ENCODE measurements at places on chromosomes 5 and 9.
A peak's percentile ranks its signal among the peaks of the same experiment; 100 is the strongest.

GRCh38 chr5:7872517-7873130 lies 3.7 kb downstream of the MTRR start:
- no peak for DNase-seq

DNA sequence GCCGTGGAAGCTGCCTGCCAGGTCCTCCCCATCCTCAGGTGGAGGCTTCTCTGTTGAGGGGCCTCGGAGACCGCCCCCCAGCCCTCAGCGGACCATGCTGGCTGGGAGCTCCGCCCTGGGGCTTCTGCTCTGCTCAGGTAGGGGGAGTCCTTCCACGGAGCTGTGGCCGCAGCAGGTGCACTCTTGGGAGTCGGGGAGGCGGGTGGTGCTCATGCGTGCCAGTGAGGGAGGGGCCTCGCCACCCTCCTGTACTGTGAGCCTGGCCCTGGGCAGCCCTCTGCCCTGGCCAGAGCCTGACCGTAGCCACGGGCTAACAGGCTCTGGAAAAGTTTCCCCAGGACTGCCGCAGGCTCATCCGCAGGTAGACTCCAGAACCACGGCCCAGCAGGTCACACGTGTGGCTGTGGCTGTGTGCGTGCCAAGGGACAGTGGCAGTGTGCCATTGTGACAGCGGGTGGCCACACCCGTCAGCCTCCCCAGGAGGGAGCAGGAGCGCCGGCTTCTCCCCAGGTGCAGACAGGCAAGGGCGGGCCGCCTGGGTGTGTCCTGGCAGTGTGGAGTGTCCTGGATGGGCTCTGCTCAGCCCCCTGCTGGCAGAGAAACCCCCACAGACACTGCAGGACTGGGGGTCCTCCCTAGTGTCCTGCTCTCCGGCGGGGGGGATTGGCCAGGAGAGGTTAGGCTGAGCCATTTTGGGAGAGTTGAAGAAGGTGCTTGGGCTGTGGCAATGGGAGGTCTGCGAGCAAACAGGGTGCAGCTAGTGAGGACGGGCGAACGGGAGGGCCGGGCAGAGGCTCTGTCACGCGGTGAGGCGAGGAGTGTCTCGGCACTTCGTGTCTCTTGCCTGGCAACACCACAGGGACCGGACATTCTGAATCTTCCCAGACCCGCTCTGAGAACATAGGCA lies 29.5 kb downstream of the TPPP start:
- DNase-seq = no peak

- no peak for DNase-seq
Observed at GRCh38 chr5:36200513-36200912, 41.2 kb downstream of the NADK2 start.

DNA sequence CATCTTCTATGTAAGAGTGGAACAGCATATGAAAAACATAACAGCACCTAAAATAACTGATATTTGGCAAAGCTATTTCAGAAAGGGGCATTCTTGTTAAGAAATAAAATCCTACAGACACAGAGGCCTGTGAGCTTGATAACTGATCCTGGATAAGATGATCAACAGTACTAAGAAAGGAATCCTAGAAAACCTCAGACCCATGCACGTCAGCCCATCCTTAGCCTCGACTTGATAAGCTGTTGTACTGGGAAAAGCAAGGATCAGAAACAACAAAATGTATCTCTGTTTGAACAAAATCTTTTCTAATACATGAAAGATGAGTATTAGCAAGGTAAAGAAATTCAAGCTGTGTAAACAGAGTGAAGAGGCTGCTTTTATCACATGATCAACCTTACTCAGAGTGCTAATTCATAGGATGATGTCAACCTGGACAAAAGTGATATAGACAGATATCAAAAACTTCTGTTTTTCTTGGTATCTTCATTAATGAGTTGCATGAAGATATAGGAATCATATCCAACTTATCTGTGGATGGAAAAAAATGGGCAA lies 15.2 kb downstream of the LIFR start:
- no peak for DNase-seq

DNA sequence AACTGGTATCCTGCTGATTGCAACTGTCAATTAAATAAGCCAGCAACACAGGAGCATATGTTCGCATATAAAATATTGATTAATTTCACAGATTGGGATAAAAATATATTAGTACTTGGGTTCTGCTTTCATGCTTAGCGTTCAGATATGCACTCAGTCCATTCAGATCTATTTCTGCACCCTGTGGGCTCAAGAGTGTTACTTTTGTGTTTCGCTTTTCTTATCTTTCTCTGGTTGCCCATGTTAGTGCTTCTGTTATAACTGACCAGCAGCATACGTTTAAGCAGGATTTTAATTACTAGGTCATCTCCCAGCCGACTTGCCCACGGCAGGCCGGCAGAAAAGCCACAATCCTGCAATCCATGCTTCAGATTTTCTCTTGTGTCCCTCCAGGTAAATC lies 289.1 kb downstream of the EBF1 start:
- no peak for DNase-seq

- peak; percentile 59 for DNase-seq
Observed at GRCh38 chr9:112366591-112366990, 13.3 kb upstream of the HSDL2 start.

DNA sequence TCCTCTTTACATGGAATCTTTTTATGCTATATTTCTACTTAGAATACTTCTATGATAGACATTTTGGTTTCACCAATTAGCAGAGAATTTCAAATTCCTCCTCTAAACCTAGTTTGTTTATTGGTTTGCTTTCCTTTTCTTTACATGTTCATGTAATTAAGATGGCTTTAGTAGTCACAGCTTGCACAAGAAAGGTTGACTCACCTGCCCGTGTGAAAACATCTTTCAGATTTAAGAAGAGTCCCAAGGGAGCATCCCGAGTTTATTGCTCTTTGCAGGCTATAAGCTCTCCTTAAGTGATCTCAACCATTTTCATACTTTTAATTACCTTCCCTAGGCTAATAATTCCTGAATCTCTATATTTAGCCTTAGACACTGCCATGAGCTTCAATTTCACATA lies 28.9 kb downstream of the TYRP1 start:
- DNase-seq = no peak

GRCh38 chr5:55820488-55820887 lies 30.7 kb upstream of the IL31RA start:
- DNase-seq = no peak

GRCh38 chr5:89452081-89452480 lies 569.1 kb upstream of the MEF2C start:
- no peak for DNase-seq

- DNase-seq = no peak
Observed at GRCh38 chr5:79202076-79202475, 33.9 kb upstream of the JMY start.

DNA sequence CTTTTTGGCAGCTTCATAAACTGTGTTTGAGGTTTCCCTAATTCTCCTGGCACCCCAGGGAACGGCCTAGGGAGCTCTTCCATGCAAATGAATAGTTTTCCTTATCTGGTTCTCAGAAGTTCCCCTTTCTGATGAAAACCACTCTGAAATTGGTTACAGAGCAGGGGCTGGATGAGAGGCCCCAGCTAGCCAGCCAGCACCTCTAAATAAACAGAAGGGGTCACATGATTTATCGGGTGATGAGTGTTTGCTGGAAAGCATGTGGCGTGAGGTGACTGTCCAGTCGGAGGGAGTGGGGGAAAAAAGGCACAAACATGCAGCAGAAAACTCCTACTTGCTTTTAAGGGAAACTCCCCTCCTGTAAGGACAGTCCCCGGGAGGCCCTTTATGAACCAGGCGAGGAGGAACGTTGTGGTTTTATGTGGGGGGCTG lies 261.2 kb upstream of the ANKRD55 start:
- no peak for DNase-seq

DNA sequence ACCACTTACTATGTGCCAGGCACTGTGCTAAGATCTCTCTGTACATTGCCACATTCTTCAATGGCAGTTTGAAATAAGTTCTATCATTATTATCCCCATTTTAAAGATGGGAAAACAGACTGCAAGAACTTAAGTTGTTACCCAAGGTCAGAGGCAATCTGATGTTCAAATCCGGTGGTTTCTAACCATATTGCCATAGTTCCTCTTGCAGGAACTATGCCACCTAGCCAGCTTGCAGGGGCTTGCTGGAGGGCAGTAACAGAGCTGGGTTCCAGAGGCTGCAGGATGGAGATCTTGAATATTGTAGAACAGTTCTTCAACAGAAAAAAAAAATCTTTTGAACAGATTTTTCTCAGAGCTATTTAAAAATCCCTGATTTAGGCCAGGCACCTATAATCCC lies 71.8 kb upstream of the TNFAIP8 start:
- DNase-seq = no peak

DNA sequence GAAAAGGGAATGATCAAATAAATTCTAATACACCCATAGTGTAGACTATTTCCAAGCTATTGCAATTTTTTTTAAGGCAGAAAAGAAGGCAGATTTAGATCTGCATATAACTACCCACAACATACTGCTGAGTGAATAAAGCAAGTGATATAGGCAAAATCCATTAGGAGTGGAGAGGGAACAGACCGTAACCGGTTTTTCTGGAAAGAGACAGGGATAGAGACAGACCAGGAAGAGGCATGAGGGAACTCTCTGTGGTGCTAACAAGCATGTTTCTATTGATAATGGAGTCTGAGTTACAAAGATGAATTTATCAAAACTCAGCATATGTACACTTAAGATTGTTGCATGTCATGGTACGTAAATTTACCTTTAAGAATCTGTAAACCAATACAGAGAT lies 14.5 kb downstream of the ZDHHC21 start:
- DNase-seq = no peak

DNA sequence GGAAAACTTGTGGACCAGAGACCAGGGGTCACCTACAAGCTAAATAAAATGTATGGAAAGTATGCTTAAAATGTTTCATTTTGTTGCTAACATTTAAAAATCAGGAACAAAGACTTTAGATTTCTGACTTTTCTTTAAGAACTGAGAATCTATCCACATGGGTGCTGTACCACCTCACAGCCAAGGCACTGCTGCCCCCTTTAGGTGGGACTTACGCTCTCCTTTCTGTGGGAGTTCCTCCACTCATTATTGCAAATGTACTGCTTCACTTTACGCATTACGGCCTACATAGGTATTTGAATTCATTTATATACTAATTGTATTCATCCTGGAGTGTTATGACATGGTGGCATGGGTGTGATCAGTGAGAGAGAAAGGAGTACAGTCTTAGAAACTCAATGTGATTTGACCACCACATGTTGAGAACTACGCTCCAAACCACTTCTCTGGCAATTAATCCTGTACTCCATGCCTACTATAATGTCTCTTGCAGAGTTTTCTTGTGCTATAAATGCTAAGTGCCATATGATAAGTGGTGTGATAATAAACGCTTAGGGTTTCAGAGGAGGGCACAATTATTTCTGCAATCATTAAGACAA lies 24.7 kb upstream of the CETN3 start:
- peak; percentile 21 for DNase-seq

GRCh38 chr5:116554764-116555163 lies 19.9 kb downstream of the SEMA6A start:
- no peak for DNase-seq

GRCh38 chr5:140868721-140869554 lies at the start of gene PCDHA11:
PCDHA11 (plus strand) TSS chr5:140868957; CDS start chr5:140869104, 147 bp downstream.
- no peak for DNase-seq

DNA sequence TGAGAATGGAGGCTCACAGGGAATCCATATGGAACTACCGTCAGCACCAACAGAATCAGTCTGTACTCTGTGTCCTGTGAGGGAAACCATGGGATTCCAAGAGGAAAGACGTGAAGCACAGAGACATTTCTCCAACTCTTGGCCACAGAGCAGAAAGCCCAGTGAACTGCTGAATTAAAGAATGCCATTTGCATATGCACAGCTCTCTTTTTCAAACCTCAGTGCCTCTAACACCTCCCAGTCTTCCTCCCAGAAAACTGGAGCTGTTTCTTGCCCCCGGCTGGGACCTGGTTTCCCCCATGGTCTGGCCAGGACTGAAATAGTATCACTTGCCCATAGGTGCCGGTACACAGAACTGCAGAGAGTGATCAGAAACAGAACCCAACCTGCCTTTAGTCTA lies 69.6 kb upstream of the FER start:
- no peak for DNase-seq

DNA sequence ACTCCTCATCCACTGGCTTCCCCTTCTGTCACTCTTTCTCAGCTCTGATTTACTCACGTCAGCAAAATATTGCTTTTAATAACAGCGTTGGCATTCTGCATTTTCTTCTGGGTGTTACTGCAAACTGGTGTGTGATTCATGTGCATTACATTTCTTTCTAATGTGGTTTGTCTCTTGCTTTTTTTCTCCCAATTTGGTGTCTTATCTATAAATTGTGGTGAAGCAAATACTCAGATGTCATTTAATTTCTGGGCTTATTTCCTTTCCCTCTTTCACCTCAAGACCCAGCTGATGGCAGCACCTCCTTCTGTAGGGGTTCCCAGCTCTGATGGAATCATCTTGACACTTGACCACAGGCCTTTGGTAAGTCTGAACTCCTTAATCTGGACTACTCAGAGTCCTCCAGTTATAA lies 180.7 kb upstream of the ZNF618 start:
- no peak for DNase-seq

DNA sequence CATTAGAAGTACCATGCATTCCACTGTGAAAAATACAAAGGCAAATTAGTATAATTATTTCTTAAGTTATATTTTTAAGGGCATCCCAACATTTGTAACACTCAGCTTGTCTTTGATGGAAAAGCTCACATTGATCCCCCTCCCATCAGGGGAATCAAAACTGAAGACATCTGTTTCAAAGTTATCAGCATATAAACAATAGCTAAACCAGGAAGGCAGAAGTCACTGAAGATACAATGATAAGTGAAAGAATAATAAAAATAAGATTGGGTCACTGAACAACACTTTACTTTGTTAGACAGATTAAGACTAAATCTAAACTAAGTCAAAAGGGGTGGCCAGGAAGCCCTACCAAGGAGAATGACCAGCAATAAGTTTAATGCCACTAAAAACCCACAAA lies 801.9 kb upstream of the ACO1 start:
- no peak for DNase-seq

- no peak for DNase-seq
Observed at GRCh38 chr9:89313842-89314241, 2.8 kb downstream of the CKS2 start.

GRCh38 chr5:86999951-87000350 lies 267.7 kb upstream of the RASA1 start:
- DNase-seq = no peak

GRCh38 chr5:891837-892393 lies 686 bp downstream of the BRD9 start:
- no peak for DNase-seq

DNA sequence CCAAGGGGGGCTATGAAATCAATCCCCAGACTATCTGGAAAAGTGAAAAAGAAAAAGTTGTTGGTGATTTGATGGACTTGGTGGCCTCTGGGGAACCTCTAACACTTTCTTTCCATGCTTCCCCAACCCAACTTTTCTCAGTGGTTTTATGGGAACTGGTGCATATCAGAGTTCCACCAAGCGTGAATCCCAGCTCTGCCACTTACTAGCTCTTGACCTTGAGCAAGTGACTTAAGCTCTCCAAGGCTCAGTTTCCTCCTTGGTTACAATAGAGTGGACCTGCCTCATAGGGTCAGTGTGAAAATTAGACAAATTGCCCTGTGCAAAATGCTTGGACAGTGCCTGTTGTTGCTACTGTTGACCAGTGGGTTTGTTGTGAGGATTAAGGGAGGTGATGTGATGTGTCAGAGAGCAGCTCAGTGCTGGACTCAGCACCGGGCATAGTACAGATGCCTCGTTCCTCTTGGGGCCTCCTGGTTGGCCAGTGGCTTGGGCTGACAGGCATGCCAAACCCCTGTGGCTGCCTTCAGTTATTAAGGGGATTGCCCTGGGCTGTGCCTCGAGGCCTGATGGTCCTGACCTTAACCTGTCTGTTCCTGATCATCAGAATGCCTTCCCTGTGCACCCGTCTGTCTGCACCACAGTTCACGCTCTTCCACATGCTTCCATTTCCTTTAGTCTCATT lies 49.3 kb downstream of the COL15A1 start:
- no peak for DNase-seq

- no peak for DNase-seq
Observed at GRCh38 chr5:505951-506525, 18.2 kb downstream of the SLC9A3 start.

Data from H1 (cell line).